H9 (cell line): ENCODE measurements at places on chromosomes 7 and 10. TPM values are rescaled to one million over a fixed set of nuclear protein-coding genes. Genes with fewer than 3 reads are reported as not detected.
A peak's percentile ranks its signal among the peaks of the same experiment; 100 is the strongest.

- DNase-seq = no peak
These were observed 78.5 kb downstream of the TRIM24 start for GRCh38 chr7:138538518-138538917.

- peak; percentile 42 for DNase-seq
These were observed 47.3 kb downstream of the MYPN start for GRCh38 chr10:68156373-68157185.

DNA sequence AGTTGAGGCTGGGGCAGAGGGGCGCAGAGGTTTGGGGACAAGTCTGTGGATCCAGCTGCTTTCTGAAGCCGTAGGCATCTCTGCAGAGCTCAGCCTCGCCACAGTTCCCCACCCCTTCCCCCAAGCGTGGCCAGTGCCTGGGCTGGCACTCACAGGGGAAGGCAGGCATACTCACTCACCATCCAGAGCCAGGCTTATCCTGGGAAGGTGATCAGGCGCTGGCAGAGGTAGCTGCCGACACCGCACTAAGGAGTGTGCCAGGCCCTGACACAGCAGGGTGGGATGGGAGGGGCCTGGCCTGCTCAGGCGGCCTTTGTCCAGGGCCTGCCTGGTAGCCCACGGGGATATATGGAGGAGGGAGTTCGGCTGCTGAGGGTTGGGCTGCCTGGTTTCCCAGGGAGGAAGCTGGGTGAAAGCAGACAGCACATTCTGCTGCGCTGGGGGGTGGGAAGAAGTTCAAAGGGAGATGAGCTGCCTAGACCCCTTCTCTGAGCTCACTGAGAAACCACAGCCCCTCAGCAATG, 15.9 kb downstream of the VSIR start:
- DNase-seq = peak; percentile 43

DNA sequence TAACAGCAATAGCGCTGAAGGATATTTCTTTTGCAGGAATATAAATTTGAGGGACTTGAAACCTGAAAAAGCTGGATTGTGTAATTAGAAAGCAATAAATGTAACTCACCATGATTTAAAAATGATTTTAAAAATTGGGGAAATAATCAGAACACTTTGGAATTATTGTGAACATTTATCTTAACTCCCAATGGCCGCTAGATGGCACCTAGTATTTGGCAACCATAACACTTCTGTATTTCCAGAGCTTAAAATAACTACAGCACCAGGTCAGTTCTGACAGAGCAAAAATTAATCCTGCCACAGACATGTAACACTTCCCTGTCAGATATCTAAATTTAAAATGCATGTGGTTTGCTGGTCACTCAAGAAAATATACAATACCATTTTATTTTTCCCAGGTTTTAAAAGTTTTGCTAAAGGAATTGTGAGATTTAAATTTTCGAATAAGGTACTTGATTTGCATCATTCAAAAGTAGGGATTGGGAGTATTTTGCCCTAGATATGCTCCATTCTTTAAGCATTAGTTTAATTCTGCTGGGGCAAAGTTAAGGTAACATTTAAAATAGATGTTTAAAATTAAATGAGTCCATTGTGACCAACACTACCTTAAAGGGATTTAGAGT, 144.5 kb downstream of the PPP1R3A start:
- DNase-seq = no peak

The DRGX gene
- not detected in 2 replicates for total RNA-seq
